Stimulated activated CD8-positive, alpha-beta memory T cell treated with anti-CD3 and anti-CD28 coated beads, Interleukin-2, amount 100 ng/mL, for 1 hour (primary cell): ENCODE measurements at places on chromosomes 16 and 17.

GRCh38 chr17:31297090-31297489, at the start of gene OMG:
Gene OMG (minus strand): TSS chr17:31297239. CDS start chr17:31296331, 908 bp downstream.
- DNase-seq, result no peak

DNA sequence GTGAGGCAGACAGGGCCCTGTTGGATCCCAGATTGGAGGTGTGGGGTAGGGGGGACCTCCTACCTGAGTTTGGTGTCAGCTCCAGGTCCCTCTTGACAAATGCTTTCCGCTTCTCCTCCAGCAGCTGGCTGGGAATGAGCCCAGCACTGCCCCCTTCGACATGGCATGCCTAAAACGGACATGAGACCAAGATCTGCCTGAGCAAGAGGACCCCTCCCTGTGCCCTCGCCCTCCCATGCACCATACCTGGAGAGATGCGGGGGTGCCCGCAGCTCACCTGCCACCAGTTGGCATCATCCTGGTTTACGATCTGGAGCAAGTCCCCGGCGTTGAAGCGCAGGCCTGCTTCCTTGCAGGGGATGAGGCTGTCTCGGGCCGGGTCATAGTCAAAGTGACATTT, 26.2 kb downstream of the MPP2 start:
- no peak for DNase-seq

GRCh38 chr16:27892879-27893278, 170.6 kb downstream of the GSG1L start:
- DNase-seq, result no peak

DNA sequence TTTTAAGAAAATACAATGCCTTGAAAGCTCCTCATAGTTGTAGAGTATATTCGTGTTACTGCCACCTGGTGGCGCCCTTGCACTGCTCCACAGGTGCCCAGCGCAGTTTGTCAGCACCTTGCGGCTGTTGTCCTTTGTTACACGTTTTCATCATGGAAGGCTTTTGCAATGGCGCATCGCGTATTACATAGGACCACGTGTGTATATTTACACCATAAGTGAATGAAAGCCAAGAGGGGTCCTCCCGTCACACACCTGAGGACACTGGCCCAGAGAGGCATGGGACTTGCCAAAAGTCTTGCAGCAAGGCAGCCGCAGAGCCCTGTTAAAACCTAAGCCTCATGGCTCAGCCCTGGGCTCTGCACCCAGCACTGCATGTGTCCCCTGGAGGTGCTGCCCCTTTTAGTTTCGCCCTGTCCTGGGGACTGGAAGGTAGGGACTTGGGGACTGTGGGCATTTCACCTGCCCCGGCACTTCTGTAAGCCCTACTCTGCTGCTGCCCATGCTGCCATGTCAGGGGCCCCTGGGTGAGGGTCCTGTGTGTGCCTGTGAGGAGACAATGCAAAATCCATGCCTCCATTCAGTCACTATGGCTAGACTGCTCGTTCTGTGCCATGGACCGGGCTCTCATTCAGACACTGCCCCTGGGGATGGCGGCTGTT, 24.3 kb downstream of the POLR3E start:
- peak; percentile 44 for DNase-seq

- no peak for DNase-seq
Measured at GRCh38 chr16:80274576-80275191, 266.1 kb upstream of the DYNLRB2 start.

DNA sequence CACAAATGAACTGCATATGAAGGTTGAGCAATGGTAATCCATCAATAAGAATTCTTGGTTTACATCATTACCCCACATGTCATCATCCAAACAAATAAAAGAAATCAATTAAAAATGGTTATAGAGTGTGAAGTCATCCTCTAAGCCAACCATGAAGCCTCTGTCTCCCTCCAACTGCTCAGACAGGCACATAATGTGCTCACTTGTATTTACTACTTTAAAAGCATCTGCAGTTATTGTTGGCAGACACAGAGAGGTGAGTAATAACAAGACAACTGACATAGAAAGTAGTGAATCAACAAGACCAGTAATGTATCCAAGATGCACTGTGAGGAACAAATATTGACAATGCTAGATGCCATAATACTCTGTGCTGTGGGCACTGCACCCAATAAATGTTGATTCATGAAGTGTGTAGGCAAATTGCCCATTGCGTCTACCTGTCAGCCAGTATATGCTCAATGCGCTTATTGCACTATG, 20.0 kb downstream of the ADAMTS18 start:
- DNase-seq, result no peak

GRCh38 chr16:19753815-19754643, 36.0 kb downstream of the IQCK start:
- no peak for DNase-seq

GRCh38 chr17:7647018-7647417, 3.7 kb upstream of the ATP1B2 start:
- no peak for DNase-seq

DNA sequence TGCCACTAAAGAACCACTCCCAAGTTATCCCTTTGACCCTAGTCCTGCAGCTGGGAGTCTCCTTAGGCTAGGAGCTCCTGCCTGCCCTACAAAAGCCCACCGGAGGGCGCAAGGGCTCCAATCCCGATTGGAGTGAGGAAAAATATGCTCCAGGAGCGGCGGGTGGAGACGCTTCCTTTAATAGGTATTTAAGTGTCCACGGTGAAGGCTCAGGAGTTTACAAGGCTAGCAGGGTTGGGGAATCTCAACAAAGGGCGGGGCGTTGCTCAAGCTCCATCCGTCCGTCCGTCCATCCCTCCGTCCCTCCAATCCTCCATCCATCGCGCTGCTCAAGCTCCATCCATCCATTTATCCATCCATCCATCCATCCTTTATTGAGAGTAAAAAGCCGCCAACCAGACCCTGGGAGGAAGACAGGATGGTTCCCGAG, 556 bp upstream of the SPNS1 start:
- no peak for DNase-seq

DNA sequence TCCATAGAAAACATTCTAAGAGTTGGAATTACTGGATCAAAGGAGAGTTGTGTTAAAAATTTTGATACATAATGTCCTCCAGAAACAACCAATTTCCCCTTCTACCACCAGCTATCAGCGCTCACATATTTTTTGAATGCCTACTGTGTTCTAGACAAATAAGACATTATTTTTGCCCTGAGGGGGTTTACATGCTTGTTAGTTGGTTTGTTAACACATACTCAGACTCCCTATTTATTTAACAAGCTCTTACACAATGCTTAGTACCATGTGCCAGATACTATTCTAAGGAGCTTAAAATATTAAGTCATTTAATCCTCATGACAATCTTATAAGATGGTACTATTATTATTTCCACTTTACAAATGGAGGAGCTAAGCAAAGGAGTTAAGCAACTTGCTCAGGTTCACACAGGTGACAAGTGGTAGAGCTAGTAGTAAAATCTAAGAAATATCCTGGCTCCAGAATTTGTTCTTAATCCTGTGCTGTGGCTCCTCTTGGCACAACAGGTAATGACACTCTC, 194.2 kb downstream of the UTP18 start:
- DNase-seq, result no peak
